ENCODE measurements at places on chromosomes 3 and 15.

- DNase-seq = peak; percentile 13
These were observed 107.2 kb upstream of the RASGRP1 start for GRCh38 chr15:38671675-38672254.

GRCh38 chr3:31614162-31614921, 81.6 kb downstream of the STT3B start:
- DNase-seq = no peak

DNA sequence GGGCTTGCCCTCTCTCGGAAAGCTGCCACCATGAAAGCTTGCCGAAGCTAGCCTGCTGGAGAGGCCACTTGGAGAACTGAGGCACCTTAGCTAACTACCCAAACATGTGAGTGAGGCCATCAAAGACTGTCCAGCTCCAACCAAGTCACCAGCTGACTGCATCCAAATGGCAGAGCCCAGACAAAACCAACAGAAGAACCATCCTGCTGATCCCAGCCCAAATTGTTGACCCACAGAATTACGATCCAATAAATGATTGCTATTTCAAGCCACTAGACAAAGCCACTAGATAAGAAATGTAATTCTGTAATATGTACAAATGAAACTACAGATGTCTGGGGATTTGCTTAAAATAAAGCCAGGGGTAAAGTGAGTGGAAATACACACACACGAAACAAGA, 109.8 kb upstream of the TRPM1 start:
- no peak for DNase-seq

GRCh38 chr3:59374818-59375211, 325.0 kb upstream of the CFAP20DC start:
- DNase-seq = no peak

- DNase-seq = no peak
These were observed 99.2 kb upstream of the MEIS2 start for GRCh38 chr15:37199545-37199944.

DNA sequence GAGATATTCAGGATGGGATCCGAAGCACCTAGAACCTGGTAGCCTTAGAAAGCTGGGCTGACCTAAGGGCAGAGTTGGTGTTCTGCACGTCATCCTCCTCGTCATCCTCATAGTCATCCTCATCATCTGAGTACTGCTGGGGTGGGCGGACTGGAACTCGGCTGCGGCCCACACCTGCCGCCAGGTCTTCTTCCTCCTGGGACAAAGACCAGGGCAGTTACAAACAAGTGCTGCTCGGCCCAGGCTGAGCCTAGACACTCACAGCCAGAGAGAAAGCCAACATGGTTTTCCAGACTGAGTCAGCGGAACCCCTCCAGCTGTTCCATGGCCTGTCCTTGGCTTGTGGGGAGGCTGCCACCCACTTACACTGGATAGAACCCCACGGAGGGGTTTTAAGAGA, 40.5 kb downstream of the SEMA3G start:
- no peak for DNase-seq

- DNase-seq = no peak
These were observed 19.3 kb downstream of the TNFAIP8L3 start for GRCh38 chr15:51075364-51075763.

- no peak for DNase-seq
These were observed 132.1 kb upstream of the TMC3 start for GRCh38 chr15:81506071-81506470.

- DNase-seq = peak; percentile 50
These were observed 335.6 kb downstream of the NLGN1 start for GRCh38 chr3:173733029-173733652.

DNA sequence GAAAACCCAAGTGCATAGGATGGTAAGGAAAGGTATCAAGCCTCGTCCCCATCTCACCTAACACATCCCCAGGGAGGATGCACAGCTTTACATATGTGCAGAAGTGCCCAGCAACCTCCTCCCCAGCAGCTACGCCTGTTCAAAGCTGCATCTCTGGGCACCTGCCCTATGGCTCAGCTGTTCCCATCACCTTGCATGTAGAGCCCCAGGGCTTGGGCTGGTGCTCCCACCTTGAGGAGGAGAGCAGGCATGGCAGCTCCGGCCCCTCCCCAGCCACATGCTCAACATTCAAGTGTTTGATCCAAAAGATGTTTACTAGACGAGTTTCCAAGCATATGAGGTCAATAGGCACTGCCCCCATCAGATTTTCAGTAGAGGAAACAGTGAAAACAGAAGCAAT, 173.5 kb downstream of the ATP10A start:
- DNase-seq = no peak

DNA sequence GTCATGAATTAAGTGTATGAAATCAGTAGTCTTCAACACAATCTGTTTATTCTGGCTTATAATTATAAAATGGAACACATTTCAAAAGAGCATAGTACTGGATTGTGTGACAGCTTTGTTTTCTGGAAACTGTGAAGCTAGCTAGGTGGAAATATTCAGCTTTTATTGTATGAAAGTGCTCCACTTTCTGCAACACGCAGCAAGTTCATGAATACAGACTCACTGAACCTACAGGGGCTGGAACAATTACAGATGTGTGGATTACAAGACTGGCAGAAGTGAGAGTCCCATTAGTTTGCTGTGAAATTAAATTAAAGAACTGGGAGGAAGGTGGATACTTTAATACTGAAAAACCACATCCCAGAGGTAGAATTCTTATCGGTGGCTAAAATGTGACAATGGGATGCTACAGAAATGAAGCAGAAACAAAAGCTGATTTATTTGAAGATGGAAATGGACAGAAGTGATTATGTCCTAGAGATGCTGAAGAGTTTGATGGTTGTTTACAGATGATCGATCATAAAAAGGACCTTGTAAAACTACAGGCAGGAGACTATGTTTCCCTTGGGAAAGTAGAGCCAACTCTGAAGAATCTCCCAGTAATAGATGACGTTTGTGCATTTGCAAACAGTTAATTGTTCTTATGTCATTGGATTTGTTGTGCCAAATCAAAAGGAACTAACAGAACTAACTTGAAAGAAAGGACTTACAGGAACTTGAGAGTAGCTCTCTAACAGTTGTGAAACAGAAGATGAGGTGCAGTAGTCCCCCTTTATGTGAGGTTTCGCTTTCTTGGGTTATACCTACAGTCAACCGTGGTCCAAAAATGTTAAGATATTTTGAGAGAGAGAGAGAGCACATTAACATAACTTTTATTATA, 15.7 kb downstream of the TF start:
- no peak for DNase-seq

DNA sequence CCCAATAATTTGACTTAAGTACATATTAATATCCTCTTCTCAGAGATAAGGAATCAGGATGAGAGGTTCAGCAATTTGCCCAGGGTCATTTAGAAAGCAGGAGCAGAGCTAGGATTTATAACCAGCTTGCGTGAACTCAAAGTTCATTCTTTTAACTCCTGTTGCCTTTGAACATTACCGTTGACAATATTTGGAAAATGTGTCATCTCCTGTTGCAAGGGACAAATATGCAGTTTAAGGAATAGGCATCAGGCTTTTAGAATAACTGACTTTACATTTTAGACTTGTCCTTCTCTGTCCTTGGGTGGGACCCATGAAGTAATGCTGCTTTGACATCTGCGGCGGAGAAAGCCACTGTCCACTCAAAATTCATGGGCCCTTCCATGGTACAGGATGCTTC, 252.2 kb upstream of the RGMA start:
- DNase-seq = no peak

- no peak for DNase-seq
These were observed 20.4 kb upstream of the SATB1 start for GRCh38 chr3:18445401-18446148.

GRCh38 chr3:184880276-184881019, 68.5 kb downstream of the VPS8 start:
- DNase-seq = no peak

GRCh38 chr3:67863869-67864268, 209.5 kb upstream of the SUCLG2 start:
- DNase-seq = peak; percentile 29

GRCh38 chr3:10437995-10438901, 67.1 kb downstream of the ATP2B2 start:
- DNase-seq = peak; percentile 92

DNA sequence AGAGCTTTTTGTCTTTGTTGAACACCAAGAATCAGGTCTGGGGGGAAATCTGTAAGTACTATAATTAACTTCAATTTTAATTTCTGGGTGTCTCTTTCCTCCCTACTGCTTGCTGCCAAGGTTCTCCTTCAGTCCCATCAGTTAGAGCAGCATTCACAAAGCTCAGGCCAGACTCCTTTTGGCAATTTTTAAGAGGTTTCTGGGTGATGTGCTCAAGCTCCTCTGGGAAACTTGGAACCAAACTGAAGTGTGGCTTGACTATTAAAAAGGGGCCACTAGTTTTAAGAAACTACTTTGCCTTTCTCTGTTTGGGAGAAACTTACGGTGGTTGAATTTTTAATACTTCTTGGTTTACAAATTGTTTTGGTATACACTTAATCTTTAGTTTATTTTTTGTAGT, 227.7 kb upstream of the SOX2 start:
- DNase-seq = no peak

DNA sequence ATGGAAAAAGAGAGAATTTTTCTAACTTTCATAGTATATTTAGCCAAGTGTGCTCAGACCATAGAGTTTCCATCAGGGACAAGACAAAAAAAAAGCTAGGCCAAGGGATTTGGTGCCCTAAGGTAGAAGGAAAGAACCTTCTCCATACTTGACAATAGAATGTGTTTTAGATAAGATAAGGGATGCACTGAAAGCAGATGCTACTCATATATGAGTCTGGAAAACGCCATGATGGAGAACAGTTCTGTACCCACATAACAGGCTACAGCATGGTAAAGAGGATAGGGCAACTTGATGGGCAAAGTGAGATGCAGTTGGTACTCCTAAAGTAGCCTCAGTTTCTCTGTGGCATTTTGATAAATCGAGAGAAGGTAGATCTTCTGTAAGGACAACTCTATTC, 216.4 kb upstream of the NECTIN3 start:
- DNase-seq = no peak

DNA sequence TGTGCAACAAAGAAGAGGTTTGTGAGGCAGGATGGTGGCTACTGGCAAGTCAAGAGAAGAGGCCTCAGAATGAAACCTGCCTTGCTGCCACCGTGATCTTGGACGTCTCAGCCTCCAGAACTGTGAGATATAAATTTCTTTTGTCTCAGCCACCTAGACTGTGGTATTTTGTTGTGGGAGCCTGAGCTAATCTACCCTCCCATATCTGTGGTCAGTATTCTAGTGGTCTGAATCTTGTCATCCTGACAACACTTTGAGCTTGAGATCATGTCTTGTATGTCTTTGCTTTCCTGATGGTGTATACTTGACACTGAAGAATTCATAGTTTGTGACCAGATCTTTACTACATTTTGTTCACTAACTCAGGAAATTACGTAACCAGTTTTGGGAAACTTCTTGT, 240.6 kb upstream of the GOLIM4 start:
- DNase-seq = no peak

DNA sequence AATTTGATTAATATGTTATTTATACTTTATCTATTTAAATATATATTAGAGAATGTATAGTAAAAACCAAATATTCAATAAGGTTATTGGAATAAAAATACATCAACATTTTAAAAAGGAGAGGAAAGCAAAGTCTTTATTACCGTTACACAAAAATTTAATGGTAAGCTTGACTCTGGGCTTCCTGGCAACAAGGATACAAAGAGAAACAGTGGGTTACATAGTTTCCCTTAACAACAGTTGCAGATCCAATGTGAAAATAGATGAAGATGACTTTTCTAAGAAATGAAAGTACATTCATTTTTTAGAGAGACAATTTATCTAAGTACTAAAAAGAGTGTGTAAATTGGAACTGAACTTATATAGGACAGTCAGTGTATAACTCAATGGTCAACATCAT, 6.0 kb upstream of the PHLDB2 start:
- DNase-seq = no peak

DNA sequence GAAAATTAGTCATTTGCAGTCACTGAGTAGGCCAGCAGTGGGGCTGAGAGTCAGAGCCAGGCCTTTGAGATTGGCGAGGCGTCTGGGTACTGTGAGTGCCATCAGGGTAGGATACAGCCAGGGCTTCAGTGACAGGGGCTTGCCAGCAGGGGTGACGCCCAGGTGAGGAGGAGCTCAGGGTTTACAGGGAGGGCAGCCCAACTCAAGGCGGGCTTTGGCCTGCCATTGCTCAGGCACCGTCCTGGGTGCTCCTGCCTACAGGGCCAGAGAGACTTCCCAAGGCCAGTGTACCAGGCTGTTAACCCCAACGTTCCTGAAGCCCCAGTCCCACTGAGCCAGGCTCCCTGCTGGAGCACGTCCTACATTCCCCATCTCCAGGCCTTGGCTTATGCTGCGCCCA, 152.0 kb downstream of the FBLN2 start:
- DNase-seq = no peak

DNA sequence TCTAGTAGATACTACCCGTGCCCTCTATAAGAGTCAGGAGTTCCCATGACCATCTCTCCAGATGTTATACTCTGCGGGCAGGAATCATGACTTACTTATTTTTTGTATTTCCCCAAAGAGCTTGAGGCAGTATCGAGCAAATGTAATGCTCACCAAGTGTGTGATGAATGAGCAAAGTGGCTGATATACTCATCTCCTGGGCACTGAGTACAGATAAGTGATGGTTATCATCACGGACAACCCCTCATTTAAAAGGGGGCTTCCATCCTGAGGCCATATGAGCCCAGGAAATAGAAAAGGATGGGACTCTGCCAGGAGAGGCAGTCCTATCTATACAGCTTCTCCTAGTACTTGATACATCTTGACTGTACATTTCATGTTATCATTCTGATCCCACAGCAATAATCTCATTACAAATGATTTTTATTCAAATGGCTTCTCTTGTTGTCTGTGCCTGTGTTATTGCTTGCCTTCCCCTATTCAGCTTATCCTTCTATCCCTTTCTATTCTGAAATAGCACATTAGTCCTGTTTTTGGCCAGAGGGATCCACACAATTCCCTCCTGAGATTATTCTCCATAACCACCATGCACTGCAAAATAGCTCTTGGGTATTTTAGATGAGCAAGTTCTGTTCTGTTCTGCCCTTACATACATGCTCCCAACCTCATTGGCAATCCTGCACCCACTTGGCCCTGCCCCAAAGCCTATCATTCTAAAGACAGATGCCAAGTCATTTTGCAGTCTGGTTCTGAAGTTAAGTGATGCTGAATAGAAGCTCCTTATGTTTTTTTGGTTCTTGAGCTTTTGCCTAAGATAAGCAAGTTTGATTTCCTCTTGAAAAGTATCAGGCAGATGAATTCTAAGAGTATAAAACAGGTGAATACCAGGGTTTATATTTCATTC, 48.0 kb upstream of the MRPL3 start:
- no peak for DNase-seq

DNA sequence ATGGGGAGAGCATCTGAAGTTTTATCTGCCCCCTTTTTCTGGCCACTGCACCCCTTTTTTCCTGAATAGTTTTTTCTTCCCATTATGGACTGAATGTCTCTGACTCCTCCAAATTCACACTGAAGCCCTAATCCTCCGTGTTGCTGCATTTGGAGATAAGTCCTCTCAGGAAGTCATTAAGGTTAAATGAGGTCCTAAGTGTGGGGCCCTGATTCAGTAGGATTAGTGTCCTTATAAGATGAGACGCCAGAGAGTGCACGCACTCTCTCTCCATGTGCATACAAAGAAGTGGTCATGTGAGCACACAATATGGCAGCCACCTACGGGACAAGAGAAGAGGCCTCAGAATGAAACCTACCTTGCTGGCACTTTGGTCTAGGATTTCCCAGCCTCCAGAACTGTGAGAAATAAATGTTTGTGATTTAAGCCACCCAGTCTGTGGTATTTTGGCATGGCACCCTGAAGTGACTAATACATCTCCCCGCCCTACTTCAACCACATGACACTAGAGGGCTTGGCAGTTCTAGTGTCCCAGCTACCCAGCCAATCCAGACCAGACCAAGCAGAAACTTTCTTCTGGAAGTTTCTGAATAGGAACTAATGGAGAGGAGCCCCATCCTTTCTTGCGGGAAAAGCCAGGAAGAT, 191.3 kb downstream of the PDE8A start:
- DNase-seq = peak; percentile 16
